ENCODE measurements at places on chromosomes 3 and 15.

GRCh38 chr15:71811036-71811736 is 832 bp downstream of the NR2E3 start:
- no peak for DNase-seq

- no peak for DNase-seq
Measured at GRCh38 chr3:181932039-181932438, 220.3 kb downstream of the SOX2 start.

DNA sequence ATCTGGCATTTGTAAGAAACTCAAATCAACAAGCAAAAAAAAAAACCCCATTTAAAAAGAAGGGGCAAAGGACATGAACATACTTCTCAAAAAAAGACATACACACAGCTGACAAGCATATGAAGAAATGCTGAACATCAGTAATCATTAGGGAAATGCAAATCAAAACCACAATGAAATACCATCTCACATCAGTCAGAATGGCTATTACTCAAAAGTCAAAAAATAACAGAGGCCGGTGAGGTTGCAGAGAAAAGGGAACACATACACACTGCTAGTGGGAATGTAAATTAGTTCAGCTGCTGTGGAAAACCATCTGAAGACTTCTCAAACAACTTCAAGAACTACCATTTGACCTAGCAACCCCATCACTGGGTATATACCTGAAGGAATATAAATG is 199.4 kb upstream of the THBS1 start:
- DNase-seq: no peak

DNA sequence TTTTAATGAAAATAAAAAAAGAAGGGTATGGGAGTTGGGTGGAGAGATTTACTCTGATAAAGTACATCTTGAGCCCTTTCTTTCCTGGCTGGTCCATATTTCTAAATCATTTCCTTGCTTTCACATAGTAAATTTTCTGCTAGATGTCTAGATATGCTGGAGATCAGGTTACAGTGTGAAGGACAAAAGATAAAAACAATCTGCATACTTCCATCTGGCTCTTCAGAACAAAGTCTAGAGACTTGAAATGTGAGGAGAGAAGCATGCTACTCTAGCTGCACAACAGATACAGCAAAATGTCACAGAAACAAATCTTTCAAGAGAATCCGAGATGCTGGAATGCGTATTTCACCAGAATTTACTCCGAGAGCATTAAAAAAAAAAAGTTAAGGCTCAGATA is 42.2 kb downstream of the FOXP1 start:
- DNase-seq: no peak

- no peak for DNase-seq
Measured at GRCh38 chr3:16383864-16384263, 118.9 kb downstream of the OXNAD1 start.

- no peak for DNase-seq
Measured at GRCh38 chr3:182605882-182606611, 187.3 kb upstream of the ATP11B start.

DNA sequence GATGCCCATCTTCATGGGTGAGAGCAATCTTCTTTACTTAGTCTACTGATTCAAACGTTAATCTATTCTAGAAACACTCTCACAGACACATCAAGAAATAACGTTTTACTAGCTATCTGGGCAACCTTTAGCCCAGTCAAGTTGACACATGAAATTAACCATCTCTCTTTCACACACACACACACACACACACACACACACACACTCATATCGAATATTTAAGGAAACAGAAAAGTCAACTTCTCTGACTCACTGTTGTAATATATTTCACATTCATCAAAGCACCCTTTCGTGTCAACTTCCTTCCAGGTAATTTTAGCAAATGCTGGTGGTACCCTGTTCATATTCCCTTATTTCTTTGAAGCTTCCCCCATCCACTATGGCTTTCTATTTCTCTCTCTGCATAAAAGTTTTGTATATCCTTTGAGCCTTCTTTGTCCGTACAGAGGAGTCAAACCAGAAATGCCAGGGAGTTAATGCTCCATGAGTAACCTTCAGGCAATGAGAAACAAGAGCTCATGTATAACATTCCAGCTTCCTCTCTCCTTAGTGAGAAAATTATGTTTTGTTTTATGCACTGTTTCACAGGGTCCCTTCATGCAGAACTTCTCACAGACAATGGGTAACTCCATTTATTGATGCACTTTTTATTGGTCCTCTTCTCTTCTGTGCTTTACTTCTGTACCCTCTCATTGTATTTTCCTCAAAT is 335.5 kb upstream of the CBLB start:
- DNase-seq: no peak

- DNase-seq: no peak
Measured at GRCh38 chr3:127373441-127374085, 85.7 kb upstream of the PRR20G start.

DNA sequence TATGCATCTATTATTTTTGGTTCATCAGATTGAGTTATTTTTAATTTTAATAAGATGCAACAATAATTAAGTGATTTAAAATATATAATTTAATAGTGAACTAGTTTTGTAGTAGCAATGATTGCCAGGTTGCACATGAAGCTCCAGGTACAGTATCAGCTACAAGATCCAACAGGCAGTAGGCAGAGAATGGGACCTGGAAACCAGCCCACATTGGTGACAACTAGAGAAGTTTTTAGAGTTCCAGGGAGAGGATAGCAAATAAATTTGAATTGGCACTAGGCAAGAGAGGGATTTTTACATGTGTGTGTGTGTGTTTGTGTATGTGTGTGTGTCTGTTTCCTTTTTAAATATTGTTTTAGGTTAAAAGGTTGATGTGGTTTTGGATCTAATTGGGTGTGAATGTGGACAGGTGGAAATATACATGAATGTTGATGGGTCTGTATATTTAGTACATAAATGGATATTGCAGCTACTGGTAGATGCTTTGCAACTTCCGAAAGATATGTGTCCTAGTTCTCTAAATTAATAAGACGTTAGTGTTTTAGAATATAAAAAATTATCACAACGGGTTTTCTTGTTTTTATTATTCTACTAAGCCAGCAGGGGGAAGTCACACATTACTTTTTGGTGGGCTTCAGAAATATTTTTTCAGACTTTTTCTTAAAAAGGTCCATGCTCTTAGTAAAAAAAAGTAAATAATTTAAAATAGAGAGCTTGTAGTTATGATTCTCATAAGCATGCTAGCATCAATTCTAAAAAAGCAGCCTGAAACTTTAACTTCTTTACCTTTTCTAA is 110.1 kb upstream of the GBE1 start:
- DNase-seq: no peak

DNA sequence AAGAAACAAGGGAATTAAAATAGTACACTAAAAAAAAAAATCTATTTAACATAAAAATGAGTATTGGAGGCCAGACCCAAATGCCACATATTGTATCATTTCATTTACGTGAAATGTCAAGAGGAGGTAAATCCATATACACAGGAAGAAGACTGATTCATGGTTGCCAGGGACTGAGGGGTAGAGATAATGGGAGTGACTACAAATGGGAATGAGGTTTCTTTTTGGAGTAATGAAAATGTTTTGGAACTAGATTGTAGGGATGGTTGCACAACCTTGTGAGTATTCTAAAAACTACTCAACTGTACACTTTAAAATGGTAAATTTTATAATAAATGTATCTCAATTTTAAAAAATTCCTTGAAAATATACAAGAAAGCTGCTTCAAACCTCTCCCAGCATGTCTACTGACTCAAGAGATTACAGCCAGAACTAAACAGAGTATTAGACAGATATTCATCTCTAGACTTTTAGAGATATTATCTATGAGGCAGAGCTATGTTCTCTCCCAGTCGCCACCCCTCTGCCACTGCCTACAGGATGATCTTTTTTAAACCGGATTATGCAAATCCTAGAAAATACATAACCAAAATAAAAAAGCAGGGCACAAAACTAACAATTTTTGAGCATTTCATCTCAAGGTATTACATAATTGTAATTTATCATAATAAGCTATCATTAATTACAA is 6.2 kb downstream of the HLTF start:
- no peak for DNase-seq

DNA sequence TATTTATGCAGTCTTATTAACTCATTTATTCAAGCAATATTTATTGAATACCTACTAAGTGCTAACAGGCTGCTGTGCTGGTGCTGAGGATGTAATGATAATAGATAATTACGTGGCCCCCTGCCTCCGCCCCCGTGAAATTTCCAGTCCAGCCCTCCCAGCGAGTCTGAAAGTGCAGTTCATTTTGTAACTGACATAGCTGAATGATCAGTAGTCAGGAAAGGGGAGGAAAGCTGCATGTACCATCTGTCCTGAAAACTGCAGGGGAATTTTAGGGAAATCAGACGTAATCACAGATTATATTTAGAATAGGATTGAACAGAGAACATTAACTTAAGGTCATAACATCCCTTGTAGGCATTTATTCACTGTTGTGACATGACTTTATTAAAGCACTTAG is 736.8 kb downstream of the MCTP2 start:
- no peak for DNase-seq

DNA sequence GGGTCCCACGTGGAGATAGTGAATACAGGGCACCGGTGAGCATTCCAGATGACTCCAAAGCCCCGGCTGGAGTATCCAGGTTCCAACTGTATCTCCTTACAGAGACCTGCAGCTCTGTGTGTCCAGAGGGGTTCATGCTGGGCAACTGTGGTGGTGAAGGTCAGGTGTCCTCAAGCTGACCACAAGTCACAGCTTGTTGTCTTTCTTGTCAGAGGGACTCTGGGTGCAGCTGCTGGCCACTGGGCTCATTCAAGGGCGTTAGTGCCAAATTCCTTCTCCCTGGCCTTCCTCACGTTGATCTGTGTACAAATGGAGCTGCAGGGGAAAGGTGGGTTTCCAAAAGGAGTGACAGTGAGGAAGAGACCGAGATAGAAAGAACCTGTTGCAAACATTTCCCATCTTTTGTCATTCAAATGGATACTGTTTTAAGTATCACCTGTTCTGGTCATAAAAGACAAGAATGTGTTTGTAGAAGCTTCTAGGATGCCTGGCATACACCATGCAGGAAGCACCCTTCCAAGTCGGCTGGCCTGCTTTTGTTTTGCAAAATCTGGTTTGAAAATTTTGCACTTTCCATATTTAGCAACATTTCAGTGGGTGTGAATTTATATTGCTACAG is 52.5 kb downstream of the CEMIP start:
- DNase-seq: no peak

GRCh38 chr3:171835116-171835515 is 8.0 kb upstream of the TMEM212 start:
- no peak for DNase-seq

DNA sequence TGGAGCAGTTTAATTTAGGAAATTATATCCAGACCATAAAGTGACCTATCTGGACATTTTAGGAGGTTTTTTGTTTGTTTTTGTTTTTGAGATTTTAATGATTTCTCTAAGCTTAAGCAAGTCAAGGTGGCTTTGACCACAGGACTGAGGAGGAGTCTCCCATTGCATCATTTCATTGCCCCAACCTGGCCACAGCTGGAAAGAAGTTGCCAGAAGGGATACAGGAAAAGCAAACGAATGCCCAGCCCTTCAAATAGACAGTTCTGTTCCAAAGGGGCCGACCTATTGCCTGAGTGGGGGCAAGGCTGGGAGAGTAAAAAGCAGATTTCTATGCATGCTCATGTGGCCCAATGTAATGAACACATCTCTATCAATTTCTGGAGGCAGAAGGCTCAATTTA is 12.0 kb upstream of the ONECUT1 start:
- no peak for DNase-seq

DNA sequence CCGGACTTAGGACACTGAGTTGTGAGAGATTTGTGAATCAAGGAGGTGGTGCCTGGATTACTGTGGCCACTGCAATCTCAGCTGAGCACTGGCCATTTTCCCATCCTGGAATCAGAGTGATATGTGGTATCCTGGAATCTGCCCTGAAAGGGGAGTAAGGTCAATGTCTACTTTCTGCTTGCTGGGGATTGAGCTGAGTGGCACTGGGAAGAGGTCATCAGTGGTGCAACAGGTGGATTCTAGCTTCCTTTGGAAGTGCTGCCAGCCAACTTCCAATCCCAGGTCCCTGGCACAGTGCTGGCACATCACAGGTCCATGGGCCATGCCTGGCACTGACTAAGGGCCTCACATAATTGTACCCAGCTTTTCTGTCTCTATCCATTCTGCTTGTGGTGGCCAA is 20.6 kb upstream of the TSEN2 start:
- DNase-seq: no peak

GRCh38 chr3:56806407-56806806 is 4.7 kb upstream of the ARHGEF3 start:
- no peak for DNase-seq

- no peak for DNase-seq
Measured at GRCh38 chr3:147712357-147712756, 303.2 kb downstream of the ZIC1 start.

GRCh38 chr3:27208961-27209616 is 160.1 kb downstream of the NEK10 start:
- DNase-seq: no peak

DNA sequence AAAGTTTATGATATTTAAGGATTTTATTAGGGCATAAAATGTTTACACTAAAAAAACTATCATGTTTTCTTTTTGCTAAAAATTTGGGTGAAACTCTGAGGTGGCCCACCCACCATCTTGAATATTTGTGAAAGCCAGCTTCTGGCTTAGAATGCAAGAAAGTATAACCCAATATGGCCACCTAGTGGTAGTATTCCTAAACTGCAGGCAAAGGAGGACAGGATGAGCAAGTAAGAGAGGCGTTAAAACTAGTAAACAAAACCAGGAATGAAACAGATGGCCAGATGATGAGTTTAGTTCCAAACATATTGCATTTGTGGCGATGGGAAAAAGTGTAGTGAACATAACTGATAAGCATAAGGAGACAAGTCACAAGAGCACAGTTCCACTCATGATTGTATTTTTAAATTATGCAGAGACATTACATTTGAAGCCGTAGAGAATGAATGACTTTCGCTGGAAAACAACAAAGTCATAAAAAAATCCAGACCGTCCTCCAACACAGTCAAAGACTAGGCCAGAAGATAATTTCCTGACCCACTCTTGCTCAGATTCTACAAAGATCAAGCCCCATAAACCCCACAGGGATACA is 103.3 kb upstream of the PRTG start:
- peak; percentile 56 for DNase-seq

DNA sequence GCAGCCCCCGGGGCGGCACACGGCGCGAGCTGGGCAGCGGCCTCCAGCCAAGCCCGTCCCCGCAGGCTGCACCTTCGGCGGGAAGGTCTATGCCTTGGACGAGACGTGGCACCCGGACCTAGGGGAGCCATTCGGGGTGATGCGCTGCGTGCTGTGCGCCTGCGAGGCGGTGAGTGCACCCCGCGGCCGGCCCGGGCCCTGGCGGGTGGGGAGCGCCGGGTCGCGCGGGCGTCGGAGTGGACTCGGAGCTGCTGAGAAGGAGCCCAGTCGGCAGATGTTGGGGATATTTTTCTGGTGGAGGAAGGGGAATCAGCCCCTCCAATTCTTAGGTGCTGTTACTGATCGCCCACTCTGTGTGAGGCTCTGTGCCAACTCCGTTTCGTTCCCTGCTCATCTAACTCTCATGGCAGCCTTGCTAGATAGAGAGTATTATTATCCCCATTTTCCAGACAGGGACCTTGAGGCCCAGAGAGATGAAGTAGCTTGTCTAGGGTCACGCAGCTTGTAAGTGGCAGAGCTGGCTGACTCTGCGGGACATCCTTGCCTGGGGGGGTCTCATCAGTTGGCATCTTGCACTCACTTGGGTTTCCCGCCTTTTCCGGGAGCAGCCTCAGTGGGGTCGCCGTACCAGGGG is 890 bp downstream of the CHRD start:
- DNase-seq: no peak

Measured in NCI-H1105 treated with DMSO at 0.1 percent for 48 hours (cell line).